ENCODE measurements at places on chromosomes 16 and 17.
A peak's percentile ranks its signal among the peaks of the same experiment; 100 is the strongest.

- no peak for DNase-seq
Measured at GRCh38 chr16:83420206-83420760, 387.5 kb upstream of the HSBP1 start.

- no peak for DNase-seq
Measured at GRCh38 chr17:42273474-42274252, 2.5 kb downstream of the STAT5B start.

DNA sequence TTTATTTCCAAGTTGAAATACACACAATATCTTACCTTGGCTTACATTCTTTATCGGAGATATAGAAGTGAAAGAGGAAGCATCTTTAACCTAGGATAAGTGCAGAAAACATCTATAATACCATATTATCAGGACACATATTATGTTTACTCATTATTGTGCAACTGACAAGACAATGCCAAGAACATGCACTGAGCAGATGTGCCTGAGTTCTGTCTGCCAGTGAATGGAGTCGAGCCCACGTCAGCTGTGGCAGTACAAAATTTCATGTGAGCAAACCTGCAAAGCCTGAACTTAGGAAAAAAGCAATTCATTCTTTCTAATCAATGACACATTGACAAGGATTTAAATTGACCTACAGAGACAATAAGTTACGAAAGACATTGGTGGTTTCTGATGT is 154.4 kb downstream of the AXIN2 start:
- no peak for DNase-seq

DNA sequence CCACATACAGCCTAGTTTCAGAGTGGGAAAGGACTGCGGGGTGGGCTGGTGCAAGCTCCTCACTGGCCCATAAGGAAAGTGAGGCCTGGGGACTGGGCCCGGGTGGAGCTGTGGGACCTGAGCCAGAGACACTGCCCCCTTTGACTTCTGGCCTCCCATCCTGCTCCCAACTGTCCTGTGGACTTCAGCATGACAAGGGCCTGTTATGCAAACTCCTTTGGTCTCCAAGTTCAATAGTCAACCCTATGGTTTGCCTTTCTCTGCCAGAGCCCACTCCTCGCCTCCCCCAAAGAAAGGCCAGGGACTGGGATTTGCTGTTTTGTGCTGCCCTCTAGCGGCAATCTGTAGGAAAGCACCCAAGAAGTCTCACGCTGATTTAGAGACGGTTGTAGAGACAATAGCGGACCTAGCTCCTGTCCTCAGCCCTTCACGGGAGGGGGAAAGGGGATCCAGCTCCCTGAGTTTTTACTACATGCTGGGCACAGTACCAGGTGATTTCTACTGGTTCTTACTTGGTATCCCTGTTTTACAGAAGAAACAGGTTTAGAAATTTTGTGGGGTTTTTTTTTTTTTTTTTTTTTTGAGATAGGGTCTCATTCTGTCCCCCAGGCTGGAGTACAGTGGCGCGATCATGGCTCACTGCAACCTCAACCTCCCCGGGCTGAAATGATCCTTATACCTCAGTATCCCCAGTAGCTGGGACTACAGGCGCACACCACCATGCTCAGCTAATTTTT is 1.2 kb upstream of the TLCD3B start:
- DNase-seq: peak; percentile 39

GRCh38 chr16:13793841-13794409 is 126.0 kb upstream of the ERCC4 start:
- no peak for DNase-seq

GRCh38 chr16:48082516-48082915 is 73.3 kb downstream of the ABCC12 start:
- DNase-seq: no peak

GRCh38 chr17:46061435-46061834 is 62.4 kb downstream of the STH start:
- DNase-seq: no peak

DNA sequence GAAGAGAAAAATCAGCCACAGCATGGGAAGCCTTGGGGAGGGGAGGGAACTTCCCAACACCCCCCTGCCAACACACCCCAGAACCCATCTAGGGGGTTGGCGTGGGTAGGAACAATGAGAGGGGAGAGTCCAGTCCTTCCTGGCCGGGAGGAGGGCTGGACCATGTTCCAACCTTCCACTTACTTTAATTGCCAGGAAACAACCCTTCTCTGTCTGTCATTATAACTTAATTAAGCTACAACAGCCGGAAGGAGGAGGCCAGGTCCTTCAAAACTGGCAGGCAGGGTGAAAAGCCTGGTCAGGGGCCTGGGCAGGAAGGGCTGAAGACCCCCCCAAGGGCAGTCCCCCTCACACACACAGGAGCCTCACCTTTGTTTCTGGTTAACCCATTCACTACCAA is 447.0 kb downstream of the SOX9 start:
- no peak for DNase-seq

DNA sequence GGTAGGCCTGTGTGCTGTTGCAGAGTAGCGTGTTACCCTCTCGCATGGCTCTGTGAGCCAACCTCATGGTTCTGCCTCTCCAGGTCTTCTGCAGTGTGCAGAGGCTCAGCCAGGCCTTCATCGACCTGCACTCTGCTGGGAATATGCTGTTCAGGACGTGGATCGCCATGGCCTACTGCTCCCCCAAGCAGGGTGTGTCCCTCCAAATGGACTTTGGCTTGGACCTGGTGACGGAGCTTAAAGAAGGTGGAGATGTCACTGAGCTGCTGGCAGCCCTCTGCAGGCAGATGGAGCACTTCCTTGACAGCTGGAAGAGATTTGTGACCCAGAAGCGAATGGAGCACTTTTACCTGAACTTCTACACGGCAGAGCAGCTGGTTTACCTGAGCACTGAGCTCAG is 75.8 kb upstream of the ENDOV start:
- no peak for DNase-seq

DNA sequence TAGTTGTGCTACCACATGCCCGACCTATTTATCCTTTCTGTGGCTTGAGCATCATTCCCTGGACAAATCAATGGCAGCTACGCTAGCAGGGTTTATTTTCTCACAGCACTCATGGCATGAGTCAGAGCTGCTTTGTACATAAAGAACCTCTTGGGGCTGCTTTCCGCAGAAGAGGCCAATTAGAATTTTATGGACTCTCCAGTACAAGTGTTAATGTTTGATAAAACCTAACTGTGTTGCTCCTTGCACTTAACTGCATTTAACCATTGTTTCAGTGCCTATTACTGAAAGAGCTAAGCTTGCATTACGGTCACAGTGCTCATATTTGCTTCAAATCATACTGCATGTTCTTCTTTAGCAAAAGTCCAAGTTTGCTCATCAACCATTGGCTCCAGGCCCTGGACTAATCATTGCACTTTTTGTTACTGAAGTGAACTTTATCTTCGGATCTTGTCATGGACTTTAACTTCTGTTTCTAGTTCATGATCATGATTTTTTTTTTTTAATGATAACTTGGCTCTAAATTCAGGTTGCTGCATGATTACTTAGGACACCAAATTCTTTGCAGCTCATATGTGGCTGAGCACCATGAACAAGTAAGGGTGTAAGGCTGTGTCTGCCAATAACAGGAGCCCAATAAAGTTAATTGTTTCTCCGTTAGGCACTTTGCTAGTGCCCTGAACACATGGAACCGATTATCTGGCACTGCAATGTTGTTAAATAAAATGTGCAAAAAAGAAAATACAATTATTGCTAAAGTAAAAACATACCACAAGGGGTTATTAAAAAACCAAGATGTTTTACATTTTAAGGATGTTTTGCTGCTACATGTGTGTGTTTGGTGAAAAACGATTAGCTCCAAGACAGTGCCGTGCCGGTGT is 492.2 kb downstream of the KCNJ2 start:
- DNase-seq: no peak

DNA sequence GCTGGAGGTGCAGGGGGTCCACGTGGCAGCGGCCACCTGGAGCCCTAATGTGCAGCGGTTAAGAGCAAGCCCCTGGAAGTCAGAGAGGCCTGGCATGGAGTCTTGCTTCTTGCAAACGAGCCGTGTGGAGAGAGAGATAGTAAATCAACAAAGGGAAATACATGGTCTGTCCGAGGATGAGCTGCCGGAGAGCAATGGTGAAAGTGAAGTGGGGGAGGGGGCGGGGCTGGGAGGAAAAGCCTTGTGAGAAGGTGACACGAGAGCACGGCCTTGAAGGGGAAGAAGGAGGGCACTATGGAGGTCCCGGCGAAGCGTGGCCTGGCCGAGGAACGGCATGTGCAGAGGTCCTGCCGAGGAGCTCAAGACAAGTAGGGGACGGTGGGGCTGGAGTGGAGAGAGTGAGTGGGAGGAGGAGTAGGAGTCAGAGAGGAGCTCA is 6.0 kb upstream of the SERPINF1 start:
- DNase-seq: no peak

GRCh38 chr16:23398987-23399805 is 53.8 kb downstream of the COG7 start:
- DNase-seq: no peak

GRCh38 chr17:65022137-65022536 is 34.4 kb downstream of the GNA13 start:
- no peak for DNase-seq

Data from T-helper 17 cell (primary cell).